ENCODE measurements at places on chromosomes 1 and 21. TPM values are rescaled to one million over a fixed set of nuclear protein-coding genes. Genes with fewer than 3 reads are reported as not detected.

SLC35F3 gene
- total RNA-seq = not detected

DTL gene
- total RNA-seq = 2.9 TPM

AADACL3 gene
- not detected for total RNA-seq

FRRS1 gene
- total RNA-seq = 23.2 TPM

ST6GALNAC5 gene
- 1.1 TPM for total RNA-seq

B3GALT5 gene
- under 0.01 TPM for total RNA-seq

RASSF5 gene
- 0.59 TPM for total RNA-seq

KRTAP10-2 gene
- not detected for total RNA-seq

TRIM46 gene
- total RNA-seq = 3.3 TPM

RAP1GAP gene
- total RNA-seq = 0.29 TPM

CLCA1 gene
- total RNA-seq = not detected

ANGPTL3 gene
- under 0.01 TPM for total RNA-seq

PDXK gene
- total RNA-seq = 88.4 TPM

CCDC28B gene
- 8.0 TPM for total RNA-seq

TTC22 gene
- not detected for total RNA-seq

NUAK2 gene
- total RNA-seq = 3.6 TPM

BCL2L15 gene
- 0.36 TPM for total RNA-seq

MCOLN2 gene
- 0.88 TPM for total RNA-seq

ARHGAP29 gene
- total RNA-seq = 13.3 TPM

SELENBP1 gene
- 28.3 TPM for total RNA-seq

BGLAP gene
- total RNA-seq = 2.2 TPM

GCSAML gene
- total RNA-seq = not detected

ATP1A4 gene
- not detected for total RNA-seq

OR2T3 gene
- not detected for total RNA-seq

PRPF38B gene
- total RNA-seq = 14.1 TPM

MTMR11 gene
- 13.3 TPM for total RNA-seq

SLFNL1 gene
- total RNA-seq = 0.72 TPM

DSCAM gene
- total RNA-seq = not detected

BRINP3 gene
- total RNA-seq = not detected

LMOD1 gene
- 17.1 TPM for total RNA-seq

SLC30A10 gene
- not detected for total RNA-seq

TMEM54 gene
- 16.5 TPM for total RNA-seq

SLC9C2 gene
- total RNA-seq = not detected

FCGR3A gene
- total RNA-seq = under 0.01 TPM

FAM78B gene
- total RNA-seq = 0.29 TPM

RIIAD1 gene
- total RNA-seq = not detected

PLEKHO1 gene
- total RNA-seq = 74.2 TPM

GLIS1 gene
- total RNA-seq = 2.4 TPM

CD244 gene
- total RNA-seq = not detected

HSD3B2 gene
- total RNA-seq = not detected

SLC45A1 gene
- 1.8 TPM for total RNA-seq

RIMS3 gene
- total RNA-seq = 6.2 TPM

USH2A gene
- total RNA-seq = under 0.01 TPM

LAX1 gene
- 0.29 TPM for total RNA-seq

SPATA17 gene
- 1.5 TPM for total RNA-seq

SLAMF9 gene
- not detected for total RNA-seq

SAMD11 gene
- 7.7 TPM for total RNA-seq

CD34 gene
- total RNA-seq = under 0.01 TPM

RBM11 gene
- total RNA-seq = under 0.01 TPM

GPR25 gene
- not detected for total RNA-seq

SF3B4 gene
- 13.4 TPM for total RNA-seq

C1QB gene
- 0.72 TPM for total RNA-seq

C4BPA gene
- total RNA-seq = not detected

PLEKHA6 gene
- 0.29 TPM for total RNA-seq

RHEX gene
- total RNA-seq = not detected

CELA2A gene
- total RNA-seq = not detected

C1orf185 gene
- not detected for total RNA-seq

LAMC1 gene
- total RNA-seq = 966 TPM

GNPAT gene
- total RNA-seq = 52.1 TPM
